Lower lobe of right lung (tissue), 2 donors: ENCODE measurements at places on chromosomes 7 and 10.

DNA sequence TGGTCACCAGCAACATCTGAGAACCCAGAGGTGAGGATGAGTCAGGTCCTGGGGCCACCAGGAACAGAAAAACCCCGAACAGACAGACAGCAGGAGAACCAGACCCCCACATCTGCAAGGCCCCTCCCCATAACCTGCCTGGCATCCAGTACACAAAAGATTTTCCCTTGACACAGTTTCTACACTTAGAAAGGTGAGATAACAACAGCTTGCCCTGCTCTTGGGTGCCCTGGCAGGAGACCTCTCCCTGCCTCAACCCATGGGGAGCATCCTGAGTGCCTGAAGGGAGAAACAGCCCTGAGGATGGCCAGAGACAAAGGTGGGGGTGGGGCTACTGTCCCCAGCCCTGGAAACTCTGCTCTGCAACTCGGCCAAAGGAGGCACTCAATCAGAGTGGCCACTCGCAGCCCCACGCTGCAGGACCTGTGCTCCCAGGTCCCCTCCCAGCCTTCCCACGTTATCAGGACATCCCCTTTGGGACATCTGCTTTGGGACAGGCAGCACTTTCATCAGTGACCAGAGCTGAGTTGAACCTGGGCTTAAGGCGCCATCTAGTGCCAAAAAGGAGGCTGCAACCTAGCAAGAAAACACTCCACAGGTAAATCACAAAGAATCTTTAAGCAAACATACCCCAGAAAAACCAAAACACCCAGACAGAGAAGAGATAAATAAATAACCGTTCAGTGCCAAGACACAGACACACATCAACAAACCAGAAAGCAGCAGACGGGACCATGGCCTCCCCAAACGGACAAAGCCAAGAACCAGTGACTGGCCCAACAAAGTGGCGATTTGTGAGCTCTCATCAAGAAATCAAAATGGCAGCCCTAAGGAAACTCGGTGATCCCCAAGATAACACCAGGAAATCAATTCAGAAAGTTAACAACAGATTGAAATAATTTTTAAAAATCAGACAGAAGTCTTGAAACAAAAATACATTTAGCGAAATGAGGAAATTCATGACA, 233.7 kb downstream of the PTPRN2 start:
- DNase-seq, result no peak

DNA sequence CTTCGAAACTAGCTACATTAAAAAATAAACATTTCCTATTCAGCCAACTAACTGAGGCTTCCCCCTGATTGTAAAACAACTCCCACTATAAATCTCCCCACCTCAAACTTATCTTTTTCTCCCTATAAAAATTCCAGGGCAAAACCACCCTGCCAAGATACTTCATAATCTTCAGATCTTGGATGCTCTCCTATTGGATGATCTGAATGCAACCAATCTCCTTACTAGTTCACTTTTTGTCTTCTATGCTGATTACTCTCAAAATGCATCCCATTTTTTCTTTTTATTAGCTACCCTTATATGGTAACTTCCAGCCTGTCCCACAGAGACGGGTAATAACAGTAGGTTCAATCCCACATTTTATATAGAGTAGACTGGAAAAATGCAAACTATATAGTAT, 15.0 kb upstream of the PRSS58 start:
- no peak for DNase-seq

GRCh38 chr7:44622342-44623151, 16.1 kb downstream of the OGDH start:
- DNase-seq, result no peak

- DNase-seq, result no peak
Measured at GRCh38 chr10:44278837-44279324, 106.0 kb downstream of the CXCL12 start.

- no peak for DNase-seq
Measured at GRCh38 chr7:151460474-151460855, 20.5 kb upstream of the CRYGN start.

DNA sequence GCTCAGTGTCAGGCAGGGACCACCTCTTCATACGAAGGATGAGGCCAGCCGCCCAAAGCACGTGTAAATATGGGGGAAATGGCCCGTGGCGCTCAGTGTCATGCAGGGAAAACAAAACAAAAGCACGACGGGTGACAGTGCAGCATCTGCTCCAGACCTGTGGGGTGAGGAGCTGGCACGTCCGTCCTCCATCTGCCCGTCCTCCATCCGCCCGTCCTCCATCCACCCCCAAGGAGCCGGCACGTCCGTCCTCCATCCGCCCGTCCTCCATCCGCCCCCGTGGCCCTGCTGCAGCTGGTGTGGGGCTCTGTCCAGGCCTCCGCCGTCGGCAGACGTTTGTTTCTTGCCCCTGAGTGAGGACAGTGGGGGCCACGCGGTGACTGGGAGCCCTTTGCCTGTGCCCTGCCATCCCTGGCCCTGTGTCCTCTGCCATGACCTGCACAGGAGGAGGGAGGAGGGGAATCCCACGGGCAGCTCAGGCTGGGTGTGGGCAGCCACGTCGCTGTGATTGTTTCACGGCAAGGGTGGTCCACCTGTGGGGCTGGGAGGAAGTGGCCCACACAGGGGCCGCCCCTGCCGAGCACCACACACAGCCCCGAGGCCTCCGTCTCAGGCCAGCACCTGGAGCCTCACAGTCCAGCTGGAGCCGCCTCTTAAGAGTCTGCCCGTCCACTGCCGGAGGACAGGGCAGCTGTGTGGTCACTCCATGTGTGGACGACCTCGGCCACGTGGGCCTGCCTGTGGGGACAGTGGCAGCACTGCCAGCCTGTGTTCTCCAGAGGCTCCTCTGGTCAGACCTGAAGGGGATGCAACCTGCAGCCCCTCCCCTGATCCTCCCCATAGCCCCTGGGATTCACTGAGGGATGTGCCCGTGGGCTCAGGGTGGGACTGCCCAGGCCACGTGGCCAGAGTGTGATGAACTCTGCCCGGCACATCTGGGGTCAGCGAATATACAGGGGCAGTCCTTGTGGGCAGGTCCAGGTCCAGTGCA, 38.2 kb upstream of the DPYSL4 start:
- peak; percentile 41 for DNase-seq

DNA sequence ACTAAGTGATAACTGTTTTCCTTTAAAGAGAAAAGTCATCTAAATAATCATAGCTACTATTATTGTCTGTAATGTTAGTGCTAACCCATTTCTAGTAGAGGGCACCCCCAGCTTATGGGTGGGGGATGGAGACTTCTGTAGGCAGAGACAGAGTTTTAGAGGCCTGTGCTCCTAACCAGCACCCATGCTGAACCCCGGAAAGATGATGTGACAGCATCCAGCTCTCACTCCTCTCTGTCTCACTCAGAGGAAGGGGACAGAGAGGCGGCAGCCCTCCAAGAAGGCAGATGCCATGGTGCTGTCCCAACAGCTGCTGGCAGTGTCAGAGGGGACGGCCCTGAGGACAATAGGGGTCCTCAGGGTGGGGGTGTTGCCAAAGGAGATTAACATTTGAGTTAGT, 74.4 kb upstream of the PRLHR start:
- no peak for DNase-seq

DNA sequence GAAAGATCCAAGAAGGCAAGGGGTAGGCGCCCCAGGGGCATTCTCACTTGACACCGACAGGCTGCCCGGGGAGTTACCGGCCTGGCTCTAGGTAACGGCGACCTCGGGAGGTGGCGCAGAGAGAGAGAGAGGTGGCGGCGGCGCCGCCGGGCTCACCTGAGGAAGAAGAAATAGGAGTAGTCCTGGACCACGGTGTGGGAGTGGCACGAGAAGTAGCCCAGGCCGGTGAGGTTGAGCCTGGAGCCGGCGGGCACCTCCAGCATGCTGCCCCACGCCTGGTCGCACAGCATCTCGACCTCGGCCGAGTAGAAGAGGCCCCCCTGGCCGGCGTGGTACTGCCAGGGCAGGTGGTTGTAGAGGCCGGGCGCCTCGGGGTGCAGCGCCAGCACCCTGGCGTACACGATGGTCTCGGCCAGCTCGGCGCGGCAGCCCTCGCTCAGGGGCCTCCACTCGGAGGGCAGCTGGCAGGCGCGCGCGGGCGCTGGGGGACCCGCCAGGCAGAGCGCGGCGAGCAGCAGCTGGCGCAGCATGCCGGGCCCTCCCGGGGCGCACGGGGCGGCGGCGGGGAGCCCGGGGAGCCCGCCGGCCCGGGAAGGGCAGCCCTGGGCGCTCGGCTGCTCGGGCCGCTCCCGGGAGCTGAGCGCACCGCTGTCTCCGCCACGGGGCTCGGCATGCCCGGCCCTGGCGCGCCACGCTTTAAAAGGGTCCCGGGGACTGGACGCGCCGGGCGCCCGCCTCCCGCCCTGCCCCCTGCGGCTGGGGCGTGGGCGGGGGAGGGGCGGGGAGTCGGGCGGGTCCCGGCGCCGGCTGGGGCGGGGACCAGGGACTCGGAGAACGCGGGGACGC, at the start of gene CCDC3:
Gene CCDC3, minus strand, starts transcription at position 673 of the 846 bp plus-strand sequence. Its CDS starts 143 bp downstream, at position 530.
- DNase-seq, result peak; percentile 40

GRCh38 chr7:69722843-69723242, 124.6 kb downstream of the AUTS2 start:
- no peak for DNase-seq
